Right atrium auricular region (tissue), 2 donors: ENCODE measurements at places on chromosomes 1 and 21. TPM values are rescaled to one million over a fixed set of nuclear protein-coding genes. Genes with fewer than 3 reads are reported as not detected.

DNA sequence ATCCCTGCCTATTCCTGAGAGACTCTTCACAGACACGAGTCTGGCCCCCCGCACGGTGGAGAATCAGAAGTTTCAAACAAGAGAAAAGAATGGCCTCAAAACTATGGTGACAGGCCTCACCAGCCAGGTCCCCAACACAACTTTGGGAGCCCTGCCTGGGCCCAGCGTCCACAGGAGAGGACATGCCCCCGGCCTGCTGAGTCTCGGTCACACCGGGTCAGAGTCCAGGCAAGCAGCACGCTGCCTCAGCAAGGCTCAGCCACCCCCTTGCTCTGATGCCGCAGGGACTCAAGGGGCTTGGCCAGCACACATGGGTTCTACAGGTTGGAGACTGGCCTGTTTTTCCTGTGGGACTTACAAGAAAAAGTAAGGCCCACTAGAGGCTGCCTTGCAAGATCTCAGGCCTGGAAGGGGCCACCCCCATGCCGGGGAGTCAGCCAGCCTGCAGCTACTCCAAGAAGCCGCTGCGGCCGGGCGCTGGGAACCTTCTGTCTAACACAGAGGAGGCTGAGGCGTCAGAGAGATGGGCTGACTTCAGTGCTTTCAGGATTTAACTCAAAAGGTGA is 116.8 kb downstream of the NPHP4 start:
- peaks cover 46% of the 10 kb centered on the region for H3K36me3 ChIP-seq
- no peak for DNase-seq
- H3K27me3 ChIP-seq: no peaks in the 10 kb centered on the region
- no peak overlapping the region for H3K4me3 ChIP-seq
- H3K4me1 ChIP-seq: no peaks in the 10 kb centered on the region

- no peaks in the 10 kb centered on the region for H3K4me1 ChIP-seq
- H3K36me3 ChIP-seq: no peaks in the 10 kb centered on the region
- H3K27ac ChIP-seq: no peak overlapping the region
- no peak for DNase-seq
- no peaks in the 10 kb centered on the region for H3K27me3 ChIP-seq
Measured at GRCh38 chr1:58648842-58649241, 51.0 kb downstream of the MYSM1 start.

DNA sequence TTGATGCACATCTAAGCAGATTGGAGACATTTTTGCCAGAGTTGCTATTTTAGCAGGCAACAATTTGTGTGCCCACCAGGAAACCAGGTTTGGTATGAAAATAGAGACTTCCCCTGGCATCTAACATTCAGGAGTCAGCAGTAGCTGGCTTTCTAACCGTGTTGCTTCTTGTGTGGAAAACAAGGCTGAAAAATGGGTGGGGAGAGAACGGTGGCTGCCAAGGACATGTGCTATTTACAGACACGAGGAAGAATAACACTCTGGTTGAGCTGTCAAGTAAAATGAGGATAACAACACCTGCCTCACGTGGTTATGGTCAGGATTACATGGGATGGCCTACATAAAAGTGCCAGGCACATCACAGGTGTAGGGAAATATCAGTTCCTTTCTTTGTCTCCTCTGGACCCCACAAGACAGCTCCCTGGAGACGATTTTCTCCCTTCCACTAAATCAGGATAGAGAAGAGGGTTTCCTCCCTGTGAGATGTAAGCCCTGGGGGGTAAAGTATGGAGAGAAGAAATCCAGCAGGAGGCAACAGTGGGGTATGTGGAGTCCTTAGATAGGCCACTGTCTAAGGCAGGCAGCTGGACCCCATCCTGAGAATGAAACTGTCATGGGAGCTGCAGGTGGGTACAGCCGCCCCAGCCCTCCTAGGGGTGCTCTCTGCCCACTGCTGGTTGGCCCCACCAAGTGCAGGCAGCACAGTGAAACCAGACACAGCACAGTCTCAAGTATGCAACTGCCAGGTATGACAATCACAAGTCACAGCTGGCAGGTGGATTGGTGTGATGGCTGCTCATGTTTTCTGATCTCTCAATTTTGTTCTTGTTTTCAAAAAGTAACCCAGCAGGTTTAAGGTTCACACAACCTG is 80.3 kb downstream of the TENT5C start:
- DNase-seq: peak; percentile 47
- peak overlapping the region; percentile 61 for H3K27ac ChIP-seq
- H3K4me3 ChIP-seq: no peak overlapping the region
- H3K36me3 ChIP-seq: no peaks in the 10 kb centered on the region
- H3K27me3 ChIP-seq: no peaks in the 10 kb centered on the region
- no peaks in the 10 kb centered on the region for H3K4me1 ChIP-seq

DNA sequence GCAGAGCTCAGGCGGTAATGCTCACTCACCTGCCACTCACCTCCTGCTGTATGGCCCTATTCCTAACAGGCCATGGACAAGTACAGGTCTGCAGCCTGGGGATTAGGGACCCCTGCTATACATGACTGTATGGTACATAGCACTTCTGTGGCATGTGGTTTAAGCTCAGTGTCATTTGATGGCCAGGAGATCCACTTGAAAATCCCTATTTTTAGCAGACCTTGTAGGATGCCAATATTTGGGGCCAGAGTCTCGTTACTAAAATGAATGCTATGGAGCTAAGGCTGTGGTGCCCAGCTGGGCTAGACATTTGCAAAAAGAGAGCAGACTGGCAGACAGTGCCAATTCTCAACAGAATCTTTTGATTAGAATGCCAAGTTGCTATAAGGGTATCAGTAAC is 1.7 kb upstream of the ANGPTL7 start:
- H3K36me3 ChIP-seq: peaks cover 36% of the 10 kb centered on the region
- peak overlapping the region; percentile 29 for H3K27ac ChIP-seq
- no peaks in the 10 kb centered on the region for H3K27me3 ChIP-seq
- no peak for DNase-seq
- H3K4me3 ChIP-seq: no peak overlapping the region

GRCh38 chr1:61125263-61125662 is 42.9 kb downstream of the NFIA start:
- no peak overlapping the region for H3K4me3 ChIP-seq
- peaks cover 56% of the 10 kb centered on the region for H3K4me1 ChIP-seq
- no peak for DNase-seq
- no peaks in the 10 kb centered on the region for H3K36me3 ChIP-seq
- H3K27me3 ChIP-seq: no peaks in the 10 kb centered on the region

DNA sequence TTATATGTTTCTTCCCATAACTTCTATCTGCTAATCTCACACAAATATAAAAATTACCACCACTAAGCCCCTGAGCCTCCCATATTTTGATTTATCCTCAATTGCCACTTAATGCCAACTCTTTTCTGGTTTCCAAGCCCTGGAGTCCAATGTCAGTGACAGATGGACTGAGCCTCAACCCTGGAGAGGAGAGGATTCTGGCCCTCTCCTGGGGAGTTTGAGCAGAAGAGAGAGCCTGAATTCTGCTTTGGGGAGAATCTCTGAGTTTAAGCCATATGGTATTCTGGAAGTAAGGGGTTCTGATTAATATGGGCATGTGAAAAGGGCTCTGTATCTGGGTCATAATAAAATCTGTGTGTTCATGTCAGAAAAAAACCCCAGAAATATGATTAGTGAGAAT is 8.5 kb downstream of the CADM3 start:
- H3K36me3 ChIP-seq: no peaks in the 10 kb centered on the region
- H3K4me1 ChIP-seq: no peaks in the 10 kb centered on the region
- H3K4me3 ChIP-seq: no peak overlapping the region
- no peak for DNase-seq
- H3K27me3 ChIP-seq: no peaks in the 10 kb centered on the region

DNA sequence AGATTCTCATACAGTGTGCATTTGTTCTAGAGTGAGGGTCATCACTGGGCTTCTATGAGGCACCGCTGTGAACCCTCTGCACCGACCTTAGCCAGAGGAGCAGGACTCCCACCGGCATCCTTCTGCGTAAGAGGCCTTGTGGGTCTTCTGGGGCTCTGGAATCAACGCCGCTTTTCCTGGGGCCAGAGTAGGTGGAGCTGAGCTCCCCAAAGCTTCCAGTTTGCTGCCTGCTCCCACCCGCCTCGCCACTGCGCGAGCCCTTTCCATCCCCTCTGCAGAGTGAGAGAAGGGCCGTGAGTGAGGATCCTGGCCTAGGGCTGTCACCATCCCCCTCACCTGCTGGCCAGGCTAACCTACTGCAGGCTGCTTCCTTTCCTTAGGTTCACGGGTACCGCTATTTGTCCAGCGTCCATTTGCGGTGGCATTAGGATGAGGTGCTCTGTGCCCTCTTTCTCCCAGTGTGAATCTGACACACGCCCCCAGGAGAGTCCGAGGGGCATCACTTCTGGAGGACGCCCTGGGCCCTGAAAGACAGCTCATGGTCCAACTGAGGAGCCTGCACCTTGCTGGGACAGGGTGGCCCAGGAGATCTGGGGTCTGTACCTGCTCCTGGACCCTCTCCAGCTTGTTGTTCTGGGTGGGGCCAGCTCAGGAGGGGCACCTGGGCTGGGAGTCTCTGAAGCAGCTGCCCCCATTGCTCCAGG is 36.2 kb downstream of the UMODL1 start:
- no peaks in the 10 kb centered on the region for H3K36me3 ChIP-seq
- H3K4me3 ChIP-seq: peak overlapping the region; percentile 4
- H3K4me1 ChIP-seq: peaks cover 11% of the 10 kb centered on the region
- H3K27me3 ChIP-seq: no peaks in the 10 kb centered on the region
- no peak for DNase-seq

INKA2 gene
- total RNA-seq: 23.4 TPM

SV2A gene
- 1.0 TPM for total RNA-seq

FOXO6 gene
- total RNA-seq: 1.9 TPM

F13B gene
- total RNA-seq: not detected

ITGB2 gene
- total RNA-seq: 16.7 TPM
